ENCODE measurements at places on chromosomes 6 and 20.

GRCh38 chr6:157760589-157761330 lies 62.3 kb upstream of the SNX9 start:
- no peak for DNase-seq

DNA sequence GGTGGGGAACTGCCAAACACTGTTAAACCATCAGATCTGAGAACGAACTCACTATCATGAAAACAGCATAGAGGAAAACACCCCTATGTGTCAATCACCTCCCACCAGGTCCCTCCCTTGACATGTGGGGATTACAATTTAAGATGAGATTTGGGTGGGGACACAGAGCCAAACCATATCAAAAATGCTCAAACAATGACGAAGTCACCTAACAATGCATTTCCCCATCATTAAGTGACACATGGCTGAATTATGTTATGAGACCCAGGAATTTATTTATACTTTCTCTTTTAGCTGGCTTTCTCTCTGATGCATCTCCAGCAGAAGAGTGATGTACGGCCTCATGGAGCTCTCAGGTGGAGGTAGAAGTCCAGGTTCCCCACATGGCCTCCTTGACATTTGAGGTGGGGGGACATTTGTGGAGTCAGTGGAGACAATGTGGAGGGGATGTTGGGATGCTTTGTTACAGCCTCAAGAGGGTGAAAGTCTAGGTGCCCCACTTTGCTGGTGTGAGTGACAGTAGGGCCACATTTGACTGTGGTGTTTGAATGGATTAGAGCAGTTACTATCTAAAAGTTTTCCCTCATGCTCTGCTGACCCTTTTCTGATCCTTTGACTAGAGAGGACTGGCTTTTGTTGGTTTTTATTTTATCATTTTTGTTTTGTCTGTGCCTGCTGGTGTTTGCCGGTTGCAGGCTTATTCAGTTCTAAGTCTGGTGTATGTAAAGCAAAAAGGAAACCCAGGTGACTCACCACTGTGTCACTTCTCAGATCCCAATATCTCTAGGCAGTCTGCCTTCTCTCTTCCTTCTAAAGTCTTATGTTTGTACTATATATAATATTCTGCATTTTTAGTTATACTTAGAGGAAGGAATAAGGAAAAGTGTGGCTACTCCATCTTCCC lies 18.5 kb upstream of the DCBLD1 start:
- no peak for DNase-seq

GRCh38 chr20:4885877-4886276 lies 115.4 kb downstream of the SLC23A2 start:
- no peak for DNase-seq

GRCh38 chr20:54093423-54094267 lies 23.3 kb upstream of the BCAS1 start:
- no peak for DNase-seq

- no peak for DNase-seq
Measured at GRCh38 chr6:130600880-130601341, 226.3 kb upstream of the SMLR1 start.

DNA sequence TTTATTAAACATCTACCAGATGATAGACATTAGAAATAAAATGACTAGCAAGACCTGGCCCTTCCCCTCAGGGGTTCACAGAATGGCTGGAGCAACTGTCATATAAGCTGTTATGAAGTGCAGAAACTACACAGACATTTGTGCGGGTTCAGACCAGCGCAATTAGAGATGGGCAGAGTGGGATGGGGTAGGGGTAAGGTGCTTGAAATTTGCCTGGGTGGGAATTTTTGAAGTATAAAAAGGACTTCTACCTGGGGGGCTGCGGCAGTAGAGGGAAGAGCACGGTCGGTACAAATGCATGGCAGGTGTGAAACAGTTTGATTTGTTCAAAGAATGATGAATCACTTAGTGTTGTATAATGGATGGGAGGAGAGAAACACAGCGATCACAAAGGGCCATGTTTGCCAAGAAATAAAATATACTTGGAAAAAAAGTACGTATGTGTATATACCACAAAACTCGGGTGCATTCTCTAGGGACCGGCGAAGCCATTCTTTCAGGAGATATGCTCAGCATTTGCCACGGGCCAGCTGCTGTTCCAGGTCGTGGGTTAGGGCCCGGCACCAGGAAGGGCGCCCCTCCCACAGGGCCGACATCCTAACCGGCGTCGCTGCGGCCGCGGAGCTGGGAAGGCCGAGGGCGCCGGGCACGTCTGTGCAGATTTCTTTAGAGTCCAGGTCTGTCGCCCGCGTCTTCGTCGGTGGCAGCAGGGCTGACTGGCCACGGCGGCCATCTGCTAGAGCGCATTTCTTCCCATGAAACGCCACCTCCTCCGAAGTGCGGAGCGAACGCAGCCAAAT lies 809 bp upstream of the NOL7 start:
- peak; percentile 13 for DNase-seq

GRCh38 chr20:59735486-59735885 lies 131.1 kb downstream of the PHACTR3 start:
- no peak for DNase-seq

DNA sequence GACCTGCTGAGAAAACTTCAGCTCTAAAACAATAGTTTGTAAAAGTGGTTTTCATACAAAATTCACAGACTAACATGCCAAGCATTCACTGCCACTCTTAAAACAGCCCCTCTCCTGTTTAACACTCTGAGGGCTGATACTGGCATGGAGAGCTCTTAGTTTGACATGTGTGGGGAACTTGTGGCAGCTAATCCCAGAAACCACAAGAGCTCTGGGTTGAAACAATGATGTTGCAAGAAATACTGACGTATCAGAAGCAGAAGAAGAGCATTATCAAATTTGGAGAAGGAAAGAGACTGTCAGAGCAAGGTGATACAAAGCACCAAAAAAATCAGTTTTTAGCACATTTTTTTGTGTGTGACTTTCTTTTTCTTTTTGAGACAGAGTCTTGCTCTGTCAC lies 5.1 kb downstream of the BEND3 start:
- DNase-seq = no peak

DNA sequence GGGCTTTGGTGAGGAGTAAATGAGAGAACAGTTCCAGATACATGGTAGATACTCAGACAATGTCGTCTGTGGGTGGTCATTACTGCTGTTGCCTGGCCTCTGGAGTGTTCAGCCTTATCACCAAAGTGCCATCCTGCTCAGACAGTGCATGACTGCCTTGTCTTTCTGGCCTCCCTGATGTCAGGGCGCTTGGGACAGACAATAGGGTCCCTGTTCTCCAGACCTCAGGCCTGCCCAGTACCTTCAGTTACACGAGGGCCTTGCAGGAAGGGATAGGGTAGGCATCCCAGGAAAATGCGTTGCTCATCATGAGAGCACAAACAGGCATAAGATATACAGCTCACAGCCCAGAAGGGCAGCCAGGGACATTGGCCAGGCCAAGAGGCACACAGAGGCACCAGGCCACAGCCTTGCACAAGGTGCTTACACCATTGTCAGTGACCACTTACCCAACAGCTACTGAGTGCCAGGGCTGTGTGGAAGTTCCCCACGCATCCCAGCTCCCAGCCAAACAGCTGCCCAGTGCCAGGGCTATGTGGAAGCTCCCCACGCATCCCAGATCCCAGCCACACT lies 27.4 kb downstream of the BPIFB1 start:
- no peak for DNase-seq

- no peak for DNase-seq
Measured at GRCh38 chr6:75794351-75794846, 45.4 kb downstream of the MYO6 start.

DNA sequence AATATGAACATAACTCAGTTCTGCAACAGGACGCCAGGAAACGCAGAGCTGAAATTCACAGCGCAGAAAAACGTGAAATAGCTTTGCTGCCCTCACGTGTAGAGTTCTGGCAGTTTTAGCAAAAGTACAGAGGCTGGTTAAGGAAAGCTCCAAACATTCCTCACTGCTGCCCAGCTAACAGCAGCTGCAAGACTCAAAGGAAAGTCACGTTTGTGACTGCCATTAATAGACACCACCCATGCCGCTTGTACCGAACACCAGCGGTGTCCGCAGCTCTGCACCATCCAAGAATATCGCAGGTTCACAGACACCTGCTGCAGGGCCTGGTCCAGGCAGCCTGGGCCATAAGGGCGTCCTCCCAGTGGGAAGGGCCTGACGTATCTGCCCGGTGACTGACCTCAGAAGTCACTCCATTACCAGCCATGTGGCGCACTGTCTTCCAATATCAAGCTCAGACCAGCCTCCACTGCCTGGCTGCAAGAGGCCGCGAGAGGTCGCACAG lies 61.4 kb downstream of the WDR27 start:
- DNase-seq = no peak

- no peak for DNase-seq
Measured at GRCh38 chr6:125586074-125586473, 163.4 kb upstream of the HEY2 start.

- no peak for DNase-seq
Measured at GRCh38 chr20:22460231-22460630, 124.1 kb downstream of the FOXA2 start.

DNA sequence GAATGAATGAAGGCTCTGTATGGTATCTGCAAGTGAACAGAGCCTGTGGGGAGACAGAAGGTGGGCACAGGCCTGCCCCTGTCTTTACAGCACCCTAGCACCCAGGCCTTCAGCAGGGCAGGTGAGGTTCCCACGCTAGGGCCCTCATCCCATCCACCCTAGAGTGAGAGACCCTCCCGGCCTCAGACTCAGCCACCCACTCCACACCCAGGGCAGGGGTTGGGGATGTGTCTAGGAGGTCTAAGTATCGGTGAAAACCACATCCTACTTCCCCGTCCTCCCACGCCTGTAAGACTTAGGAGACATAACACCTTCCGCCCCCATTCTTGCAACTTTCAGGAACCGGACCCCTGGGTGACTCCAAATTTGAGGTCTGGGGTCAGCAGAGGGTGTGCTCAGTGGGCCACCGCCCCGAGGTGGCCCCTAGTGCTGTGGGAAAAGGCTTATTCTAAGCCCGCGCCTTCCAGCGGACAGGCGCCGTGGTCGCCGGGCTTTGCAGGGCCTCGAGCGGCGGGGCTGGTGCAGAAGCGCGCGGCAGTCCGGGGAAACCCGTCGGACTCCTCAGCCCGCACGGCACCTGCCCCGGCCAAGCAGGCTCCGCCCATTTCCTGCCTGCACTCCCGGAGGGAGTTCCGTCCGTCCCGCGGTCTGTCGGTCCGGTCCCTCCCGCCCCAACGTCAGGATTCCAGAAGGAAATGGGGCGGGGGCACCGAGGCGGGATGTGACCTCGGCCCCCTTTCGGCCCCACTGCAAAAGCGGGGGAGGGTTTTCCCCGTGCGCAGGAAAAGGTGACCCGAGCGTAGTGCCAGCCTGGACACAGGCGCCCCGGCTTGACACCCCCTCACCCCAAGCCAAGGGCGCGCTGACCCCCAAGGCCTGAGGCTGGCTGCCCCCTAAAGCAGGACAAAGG lies 868 bp downstream of the SAMD10 start:
- DNase-seq = peak; percentile 33

- DNase-seq = no peak
Measured at GRCh38 chr6:28724395-28724794, 198.7 kb downstream of the GPX5 start.

GRCh38 chr20:40583636-40584035 lies 105.4 kb downstream of the MAFB start:
- DNase-seq = no peak

- no peak for DNase-seq
Measured at GRCh38 chr6:149089510-149089909, 228.0 kb upstream of the TAB2 start.

GRCh38 chr6:130032758-130033340 lies 14.5 kb downstream of the L3MBTL3 start:
- DNase-seq = no peak

DNA sequence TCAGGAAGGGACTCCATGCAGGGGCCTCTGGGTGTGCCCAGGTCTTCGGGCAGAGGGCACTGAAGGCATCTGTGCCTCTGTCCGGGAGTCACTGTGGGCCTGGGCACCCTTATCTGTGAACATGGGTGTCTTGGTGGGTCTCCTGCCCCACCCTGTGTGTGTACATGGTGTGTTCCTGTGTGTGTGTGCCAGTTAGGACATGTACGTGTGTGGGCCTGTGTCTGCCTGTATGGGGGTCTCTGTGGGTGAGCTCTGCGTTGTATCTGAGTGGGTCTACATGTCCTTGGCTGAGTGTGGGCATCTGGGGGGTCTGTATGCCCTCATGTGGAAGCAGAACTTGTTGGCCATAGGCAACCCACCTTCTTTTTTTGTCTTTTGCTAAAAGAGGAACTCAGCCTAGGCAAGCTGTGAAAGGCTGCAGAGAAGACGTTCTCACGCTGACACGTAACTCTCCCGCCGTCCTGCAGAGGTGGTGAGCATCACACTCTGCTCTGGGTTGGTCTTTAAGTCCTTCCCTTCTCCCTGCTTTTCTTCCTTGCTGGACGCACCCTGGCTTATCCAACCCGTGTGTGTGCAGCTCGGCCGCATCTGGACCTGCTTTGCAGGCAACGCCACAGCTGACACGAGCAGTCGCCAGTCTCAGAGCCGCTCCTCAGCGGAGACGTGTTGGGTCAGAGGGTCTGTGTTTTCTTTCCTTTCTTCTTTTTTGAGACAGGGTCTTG lies 532 bp upstream of the NPBWR2 start:
- no peak for DNase-seq

GRCh38 chr6:44388887-44389286 lies 1.4 kb downstream of the CDC5L start:
- DNase-seq = no peak

GRCh38 chr6:7042654-7043545 lies 64.9 kb upstream of the RREB1 start:
- DNase-seq = no peak

DNA sequence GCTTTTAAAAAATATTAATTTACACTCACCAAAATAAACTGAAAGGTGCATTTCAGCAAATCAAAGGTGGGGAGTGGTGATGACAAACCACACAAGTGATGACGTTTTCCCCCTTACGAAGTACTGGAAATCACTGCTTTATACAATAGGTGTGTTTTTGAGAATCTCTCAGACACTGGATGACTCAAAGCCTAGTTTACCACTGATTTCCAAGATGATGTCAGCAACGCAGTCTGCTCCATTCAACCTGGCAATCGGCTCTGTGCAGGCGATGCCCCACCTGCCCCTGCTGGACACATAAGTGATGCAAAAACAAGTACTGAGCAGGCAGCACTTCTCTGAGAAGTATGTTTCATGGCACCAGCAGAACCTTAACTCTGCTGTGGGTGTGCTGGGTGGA lies 114.4 kb downstream of the SOD2 start:
- DNase-seq = no peak

- DNase-seq = no peak
Measured at GRCh38 chr6:28747631-28748157, 176.1 kb downstream of the TRIM27 start.

- no peak for DNase-seq
Measured at GRCh38 chr20:14234666-14235295, 102.6 kb downstream of the FLRT3 start.
